ENCODE measurements at places on chromosomes 6 and 20.

GRCh38 chr6:75091467-75092190, 114.2 kb downstream of the COL12A1 start:
- no peak for DNase-seq

DNA sequence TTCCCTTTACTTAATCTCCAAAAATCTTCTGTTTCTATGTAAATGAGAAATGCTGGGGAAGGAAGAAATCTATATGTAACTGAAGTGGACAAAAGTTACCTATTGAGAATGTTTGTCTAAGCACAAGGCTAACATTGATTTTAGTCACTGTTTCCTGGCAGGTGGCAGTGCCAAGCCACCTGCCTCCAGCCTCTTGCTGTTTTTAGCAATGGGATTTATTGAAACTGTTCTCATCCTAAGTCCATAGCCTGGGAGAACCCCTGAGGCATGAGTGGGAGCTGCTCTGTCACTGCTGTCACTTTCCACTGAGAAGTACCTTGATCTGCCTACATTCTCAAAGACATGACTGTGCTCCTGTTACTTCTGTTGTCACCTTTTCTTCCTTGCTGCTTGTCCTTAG, 14.7 kb downstream of the ENPP3 start:
- DNase-seq: no peak

GRCh38 chr6:3385660-3386151, 71.1 kb downstream of the SLC22A23 start:
- no peak for DNase-seq

DNA sequence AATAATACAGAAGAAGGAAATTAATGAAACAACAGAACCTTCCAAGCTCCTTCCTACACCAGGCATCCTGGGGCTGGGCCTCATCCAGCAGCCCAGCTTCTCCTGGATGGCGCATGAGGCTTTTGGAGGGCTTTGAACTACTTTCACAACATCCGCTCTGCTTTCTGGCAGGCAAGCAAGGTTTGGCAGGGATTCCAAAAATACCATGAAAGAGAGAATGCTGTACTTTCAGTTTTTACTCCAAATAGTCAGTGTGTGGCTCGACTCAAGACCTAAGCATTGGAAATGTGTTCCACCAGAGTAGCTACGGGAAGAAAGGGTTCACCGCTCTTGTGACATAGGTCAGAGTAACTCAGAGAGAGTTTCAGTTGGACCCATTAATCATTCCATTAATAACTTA, 125.4 kb downstream of the OPRM1 start:
- DNase-seq: no peak

DNA sequence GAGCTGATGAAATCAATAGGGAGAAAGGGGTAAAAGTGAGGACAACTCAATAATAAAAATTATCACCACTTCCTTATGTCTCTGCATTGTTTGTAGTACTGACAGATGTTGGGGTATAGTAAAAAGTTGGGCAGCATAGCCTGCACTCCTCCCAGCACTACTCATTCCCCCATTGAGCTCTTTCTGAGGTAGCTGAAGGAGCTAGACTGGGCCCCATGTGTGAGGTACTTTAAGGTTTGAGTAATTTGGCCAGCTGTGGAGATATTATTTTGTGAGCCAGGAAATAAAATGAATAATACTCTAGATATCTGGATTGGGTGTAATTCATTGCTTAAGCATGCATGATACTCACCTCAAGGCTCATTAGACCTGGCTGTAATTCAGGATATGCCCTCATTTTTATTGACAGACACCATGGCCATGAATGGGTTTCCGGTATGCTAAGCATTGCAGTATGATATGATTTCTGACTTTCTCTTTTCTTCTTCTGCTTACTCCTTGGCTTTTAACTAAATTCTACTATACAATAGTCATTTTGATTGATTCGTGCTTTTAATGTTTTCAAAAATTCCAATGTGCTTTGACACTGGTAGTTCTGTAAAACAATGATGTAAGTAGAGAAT, 283.9 kb upstream of the RIMS1 start:
- no peak for DNase-seq

DNA sequence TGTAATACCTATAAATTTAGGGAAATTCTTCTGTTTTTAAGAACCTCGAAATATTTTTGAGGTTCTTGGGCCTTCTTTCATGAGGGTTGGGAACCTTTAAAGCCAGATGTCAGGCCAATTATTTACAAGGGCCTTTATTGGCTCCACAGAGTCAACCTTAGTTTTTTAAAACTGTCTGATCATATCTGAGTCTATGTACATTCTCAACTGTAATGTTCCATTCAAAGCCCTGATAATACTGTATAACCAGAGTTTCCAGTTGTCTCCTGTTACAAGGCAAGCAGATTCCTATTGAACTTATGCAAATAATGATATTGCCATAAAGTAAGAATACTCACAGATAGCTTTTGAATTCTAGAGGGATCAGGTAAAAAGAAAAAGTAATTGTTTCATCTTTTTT, 545.5 kb downstream of the EPM2A start:
- DNase-seq: no peak

GRCh38 chr6:66926060-66926459, 1219.0 kb upstream of the EYS start:
- DNase-seq: no peak

GRCh38 chr20:10972219-10972860, 298.5 kb upstream of the JAG1 start:
- DNase-seq: no peak

GRCh38 chr6:120055071-120055470, 705.5 kb upstream of the MAN1A1 start:
- DNase-seq: no peak

- DNase-seq: no peak
Measured at GRCh38 chr6:165455488-165455887, 146.1 kb upstream of the C6orf118 start.

- no peak for DNase-seq
Measured at GRCh38 chr6:18441251-18441979, 54.3 kb downstream of the RNF144B start.

GRCh38 chr20:13418263-13419229, 197.5 kb downstream of the ISM1 start:
- peak; percentile 19 for DNase-seq

GRCh38 chr6:104621396-104621795, 238.3 kb downstream of the HACE1 start:
- DNase-seq: no peak

GRCh38 chr6:125232466-125232865, 69.3 kb downstream of the HDDC2 start:
- DNase-seq: no peak

DNA sequence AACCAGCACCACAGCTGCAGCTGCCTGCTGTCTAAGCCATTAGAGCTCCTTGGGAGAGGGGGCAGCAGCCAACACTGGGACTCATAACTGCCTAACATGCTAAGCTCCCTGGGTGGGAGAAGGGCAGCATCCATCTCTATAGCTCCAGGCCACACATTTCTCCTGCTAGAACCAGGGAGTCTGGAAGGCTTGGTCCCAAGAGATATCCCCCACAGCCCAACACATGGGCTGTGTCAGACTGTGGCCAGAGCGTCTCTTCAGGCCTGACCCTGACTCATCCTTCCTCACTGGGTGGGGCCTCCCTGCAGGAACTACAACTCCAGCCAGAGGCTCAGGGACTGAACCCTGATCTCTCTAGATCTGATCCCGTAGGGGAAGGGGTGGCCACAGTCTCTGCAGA, 411.1 kb downstream of the HDGFL1 start:
- DNase-seq: no peak

DNA sequence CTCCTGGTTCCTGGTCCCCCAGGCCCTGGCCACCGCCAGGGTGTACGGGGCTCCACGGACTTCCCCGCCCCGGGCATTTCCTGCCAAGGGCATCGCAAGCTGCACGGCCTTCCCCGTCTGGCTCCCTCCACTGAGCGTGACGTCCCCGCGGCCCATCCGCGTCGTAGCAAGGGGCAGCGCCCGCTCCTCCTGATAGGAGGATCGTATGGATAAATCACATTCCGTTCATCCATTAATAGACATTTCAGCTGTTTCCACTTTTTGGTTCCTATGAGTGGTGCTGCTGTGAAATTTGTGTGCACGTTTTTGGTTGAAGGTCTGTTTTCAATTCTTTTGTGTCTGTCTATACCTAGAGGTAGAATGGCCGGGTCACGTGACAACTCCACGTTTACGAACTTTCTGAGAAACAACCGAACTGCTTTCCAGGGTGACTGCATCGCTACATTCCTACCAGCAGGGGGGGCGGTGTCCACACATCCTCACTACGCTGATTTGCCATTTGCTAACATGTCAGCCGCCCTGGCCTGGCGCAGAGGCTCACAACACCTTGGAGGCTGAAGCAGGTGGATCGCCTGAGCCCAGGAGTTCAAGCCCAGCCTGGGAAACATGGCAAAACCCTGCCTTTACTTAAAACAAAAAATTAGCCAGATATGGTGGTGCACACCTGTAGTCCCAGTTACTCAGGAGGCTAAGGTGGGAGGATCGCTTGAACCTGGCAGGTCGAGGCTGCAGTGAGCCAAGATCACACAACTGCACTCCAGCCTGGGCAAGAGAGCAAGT, 37.7 kb downstream of the KCNQ2 start:
- peak; percentile 64 for DNase-seq

DNA sequence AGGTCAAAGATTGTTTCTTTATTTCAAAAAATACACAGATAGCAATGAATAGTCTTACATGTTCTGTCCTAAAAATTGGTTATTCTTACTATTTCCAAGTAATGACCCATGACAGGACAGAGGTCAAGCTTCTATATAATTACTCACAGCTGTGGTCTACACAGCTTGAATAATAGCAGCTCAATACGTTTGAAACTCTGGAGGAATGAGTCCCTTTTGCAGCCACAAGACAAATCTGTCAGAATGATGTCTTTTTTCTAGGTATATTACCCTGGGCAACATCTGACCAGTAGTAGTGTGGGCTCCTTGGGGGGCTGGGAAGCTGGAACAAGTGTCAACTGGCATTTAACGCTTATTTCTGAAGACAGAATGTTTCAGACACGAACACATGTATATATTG, 84.9 kb upstream of the HTR1B start:
- DNase-seq: no peak

DNA sequence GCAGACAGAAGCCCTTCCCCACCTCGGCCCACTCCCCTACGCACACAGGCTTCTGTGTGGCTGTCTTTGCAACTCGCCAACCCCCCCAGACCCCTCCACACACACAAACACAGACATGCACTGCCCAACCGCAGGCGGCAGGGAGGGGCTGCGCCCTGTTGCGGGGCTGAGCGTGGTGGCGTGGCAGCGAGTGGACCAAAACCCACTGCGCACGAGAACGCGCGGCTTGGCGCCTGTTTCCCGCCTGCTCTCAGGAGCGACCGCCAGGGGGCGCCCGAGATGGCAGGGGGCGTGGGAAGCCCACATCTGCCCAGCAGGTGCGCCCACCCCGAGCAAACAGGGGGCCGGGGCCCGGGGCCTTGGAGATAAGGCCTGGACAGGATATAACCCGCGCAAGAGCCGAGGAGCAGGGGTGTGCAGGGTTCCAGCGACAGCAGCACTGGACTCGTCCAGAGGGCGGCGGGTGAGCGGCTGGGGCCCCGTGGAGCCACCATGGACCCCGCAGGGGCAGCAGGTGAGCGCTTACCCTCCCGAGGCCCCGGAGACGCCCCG, at the start of gene RBPJL:
RBPJL (plus strand) TSS at position 410 of the 552 bp plus-strand sequence; CDS start at position 493, 83 bp downstream.
- no peak for DNase-seq

GRCh38 chr6:41587131-41587879, 41.1 kb downstream of the FOXP4 start:
- no peak for DNase-seq

DNA sequence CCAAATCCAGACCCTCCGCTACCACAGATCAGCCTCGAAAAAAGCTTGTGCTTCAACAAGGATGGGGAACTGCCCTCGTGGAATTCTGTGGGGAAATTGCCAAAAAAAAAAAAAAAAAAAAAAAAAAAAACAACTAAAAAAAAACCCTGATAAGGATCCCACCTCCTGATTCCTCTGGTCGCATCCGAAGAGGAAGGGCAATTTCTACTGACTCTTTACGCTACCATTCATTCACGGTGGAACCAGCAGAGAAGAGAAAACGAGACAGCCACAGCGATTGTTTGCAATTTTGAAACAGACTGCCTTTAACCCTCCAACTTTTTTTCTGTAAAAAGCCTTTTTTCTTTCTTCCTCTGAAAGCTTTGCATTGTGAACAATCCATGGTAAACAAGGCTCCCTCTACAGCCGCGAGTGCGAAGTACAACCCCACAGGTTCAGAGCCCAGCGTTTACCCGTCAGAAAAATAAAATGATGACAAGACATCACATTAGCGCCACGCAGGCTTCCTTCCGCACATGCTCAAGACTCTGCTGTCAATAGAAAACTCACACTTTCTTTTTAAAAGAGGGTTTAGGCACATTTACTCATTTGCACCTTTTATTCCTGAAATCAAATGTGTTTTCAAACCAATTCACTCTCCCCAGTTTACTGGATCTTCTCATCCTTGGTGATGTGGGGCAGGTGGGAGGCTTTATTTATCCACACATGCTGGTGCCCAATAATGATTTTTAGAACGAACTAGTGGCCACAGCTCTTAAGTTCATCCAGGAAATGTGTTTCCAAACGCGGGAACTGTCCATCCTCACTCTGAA, 100.0 kb downstream of the NOL4L start:
- peak; percentile 86 for DNase-seq

DNA sequence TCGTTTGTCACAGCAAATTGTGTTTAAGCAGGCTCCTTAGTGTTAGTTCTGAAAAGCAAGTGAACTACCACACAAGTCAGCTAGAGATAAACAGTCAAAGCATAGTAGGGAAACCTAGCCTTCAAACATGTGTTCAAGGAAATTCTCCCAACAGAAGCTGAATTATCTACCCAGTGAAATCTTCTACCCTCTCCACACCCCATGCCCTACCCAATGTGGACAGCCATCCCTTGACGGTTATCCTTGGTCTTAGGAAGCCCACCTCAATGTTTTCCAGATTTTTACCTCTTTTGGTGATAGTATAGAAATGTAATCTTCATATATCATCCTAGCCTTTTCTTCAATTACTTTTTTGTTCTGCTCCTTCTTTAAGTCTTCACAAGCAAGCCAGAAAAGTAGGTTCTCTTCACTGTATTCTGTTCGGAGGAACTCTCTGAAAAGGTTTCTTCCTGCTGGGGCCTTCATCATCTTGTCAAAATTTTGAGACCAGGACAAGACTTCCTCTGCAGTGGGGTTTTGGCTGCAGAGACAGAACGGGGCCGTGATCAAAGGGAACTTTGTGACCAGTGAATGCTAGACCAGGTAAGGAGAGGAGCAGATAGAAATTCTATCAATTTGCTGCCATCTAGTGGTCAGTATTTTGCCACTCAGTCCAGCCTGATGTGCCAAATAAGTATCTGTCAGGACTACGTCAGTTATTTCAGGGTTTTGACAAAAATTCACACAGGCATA, 21.6 kb upstream of the MTRF1L start:
- peak; percentile 54 for DNase-seq

DNA sequence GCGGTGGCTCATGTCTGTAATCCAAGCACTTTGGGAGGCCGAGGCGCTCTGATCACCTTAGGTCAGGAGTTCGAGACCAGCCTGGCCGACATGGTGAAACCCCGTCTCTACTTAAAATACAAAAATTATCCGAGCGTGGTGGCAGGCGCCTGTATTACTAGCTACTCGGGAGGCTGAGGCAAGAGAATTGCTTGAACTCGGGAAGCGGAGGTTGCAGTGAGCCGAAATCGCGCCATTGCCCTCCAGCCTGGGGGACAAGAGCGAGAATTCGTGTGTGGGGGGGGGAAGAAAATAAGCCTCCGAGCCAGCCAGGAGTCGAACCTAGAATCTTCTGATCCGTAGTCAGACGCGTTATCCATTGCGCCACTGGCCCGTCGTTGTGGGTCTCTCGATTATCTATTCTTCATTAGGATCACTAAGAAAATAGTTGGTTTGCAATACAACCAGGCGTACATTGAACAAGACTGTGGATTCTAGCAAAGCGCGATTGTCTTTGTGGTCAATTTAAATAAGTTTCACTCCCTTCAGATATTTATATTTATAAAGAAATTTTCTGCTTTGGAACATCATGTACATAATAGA, 33.9 kb upstream of the PRSS16 start:
- peak; percentile 16 for DNase-seq

Measured in kidney capillary endothelial cell (primary cell).